ENCODE measurements at places on chromosomes 3 and 15.

GRCh38 chr3:171132873-171133272, 106.4 kb upstream of the SLC2A2 start:
- DNase-seq, result peak; percentile 76

DNA sequence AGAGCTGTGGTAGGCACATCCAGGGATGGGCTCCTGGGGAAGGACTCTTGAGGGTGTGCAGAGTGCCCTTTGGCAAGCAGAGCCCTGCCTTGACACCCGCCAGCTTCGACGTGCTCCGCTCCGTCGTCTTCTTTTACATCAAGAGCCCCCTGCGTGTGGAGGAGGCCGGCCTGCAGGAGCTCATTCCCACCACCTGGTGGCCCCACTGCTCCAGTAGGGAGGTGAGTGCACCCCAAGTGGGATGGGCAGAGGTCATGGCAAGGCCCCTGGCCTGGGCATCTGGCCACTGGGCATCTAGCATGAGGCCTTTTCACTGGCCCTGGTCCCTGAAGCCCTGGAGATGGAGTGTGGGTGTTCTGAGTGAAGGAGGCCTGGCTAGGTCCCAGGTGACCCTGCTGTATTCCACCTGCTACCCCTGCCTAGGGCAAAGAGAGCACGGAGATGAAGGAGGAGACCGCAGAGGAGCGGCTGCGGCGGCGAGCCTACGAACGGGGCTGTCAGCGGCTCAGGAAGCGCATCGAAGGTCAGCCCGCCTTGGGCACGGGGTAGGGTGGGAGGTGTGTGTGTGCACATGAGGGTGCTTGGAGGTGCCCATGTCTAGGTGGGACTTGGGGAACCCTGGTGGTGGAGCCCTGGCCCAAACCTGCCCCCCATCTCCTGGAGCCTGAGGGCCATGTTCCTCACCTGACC, 12.2 kb downstream of the RNF123 start:
- DNase-seq, result no peak

- peak; percentile 70 for DNase-seq
These were observed 136.5 kb upstream of the MLF1 start for GRCh38 chr3:158434412-158435038.

DNA sequence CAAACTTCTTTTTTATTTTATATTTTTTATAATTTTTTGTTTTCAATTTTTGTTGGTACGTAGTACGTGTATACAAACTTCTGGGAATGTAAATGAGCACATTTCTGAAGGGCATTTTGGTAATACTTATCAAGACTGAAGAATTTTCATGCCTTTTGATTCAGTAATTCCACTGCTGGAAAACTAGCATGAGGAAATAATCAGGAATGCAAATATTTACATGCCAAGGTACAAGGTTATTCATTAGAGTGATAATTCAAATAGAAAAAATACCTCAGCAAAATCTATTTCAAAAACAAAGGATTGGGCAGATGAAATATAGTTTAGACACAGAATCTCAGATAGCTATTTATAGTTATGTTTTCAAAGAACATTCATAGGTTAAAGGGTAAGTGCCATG, 128.7 kb downstream of the DMXL2 start:
- peak; percentile 12 for DNase-seq

DNA sequence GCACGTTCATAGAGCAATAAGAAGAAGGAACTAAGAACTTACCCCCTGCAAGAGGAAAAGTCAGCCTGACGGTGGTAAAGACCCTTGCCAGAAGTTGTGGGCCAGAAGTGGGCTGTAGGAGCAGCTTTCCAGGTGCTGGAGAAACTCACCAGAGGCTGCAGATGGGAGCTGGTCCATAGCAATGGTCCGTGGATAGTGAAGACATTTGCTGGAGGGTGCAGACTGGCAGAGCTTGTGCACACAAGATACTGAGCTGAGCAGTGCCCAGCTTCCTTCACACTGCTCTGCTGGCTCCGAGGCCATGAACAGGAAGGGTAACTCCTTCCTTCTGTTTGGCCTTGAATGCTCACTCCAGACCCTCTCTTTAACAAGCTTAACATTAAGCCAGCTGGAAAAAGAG, 149.8 kb upstream of the BNIP2 start:
- DNase-seq, result no peak

DNA sequence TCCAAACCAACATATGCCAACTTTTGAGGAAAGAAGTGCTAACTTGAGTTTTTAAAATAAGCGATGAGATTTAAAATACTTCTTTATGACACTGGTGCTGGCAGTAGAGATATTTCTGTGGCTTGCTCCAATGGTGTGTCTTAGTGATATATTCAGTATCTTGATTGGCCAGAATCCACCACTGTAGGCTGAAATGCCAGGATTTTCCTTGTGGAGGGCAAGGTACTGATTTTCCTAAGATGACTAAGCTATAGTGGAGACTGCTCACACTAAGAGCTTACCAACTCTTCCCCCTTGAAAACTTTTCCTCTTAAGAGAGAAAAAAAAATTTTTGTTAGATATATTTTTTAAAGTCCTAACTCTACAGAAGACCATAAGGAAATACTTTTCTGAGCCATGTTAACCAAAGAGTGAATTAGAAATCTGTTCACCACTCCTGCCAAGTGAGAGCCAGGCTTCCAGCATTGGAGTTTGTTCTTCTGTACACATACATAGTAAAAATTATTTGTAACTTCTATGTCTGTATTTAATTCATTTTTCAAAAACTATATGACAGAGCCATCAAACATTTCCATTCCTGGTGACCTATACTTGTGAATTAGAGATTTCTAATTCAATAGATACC, 109.1 kb downstream of the PPP2R3A start:
- peak; percentile 45 for DNase-seq

DNA sequence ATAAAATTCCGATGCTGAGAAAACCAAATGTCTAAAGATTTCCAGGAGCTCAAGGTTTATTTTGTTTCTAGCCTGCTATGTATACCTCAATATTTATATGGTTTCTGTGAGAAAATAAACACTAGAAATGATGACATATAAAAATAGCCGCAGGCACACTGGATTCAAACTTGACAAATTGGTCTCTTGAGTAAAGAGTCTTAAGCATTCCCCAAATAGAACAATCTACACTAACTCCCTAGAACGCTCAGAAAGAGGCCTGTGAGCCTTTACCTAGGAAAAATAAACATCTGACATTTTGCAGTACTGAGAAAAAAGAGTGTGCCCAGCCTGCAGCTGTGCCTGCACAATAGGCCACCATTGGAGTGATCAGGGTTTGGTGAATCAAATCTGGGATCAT, 75.2 kb downstream of the NEK10 start:
- no peak for DNase-seq

- no peak for DNase-seq
These were observed 47.8 kb downstream of the DHX30 start for GRCh38 chr3:47850564-47851410.

GRCh38 chr3:117788506-117788905, 1078.9 kb downstream of the TUSC7 start:
- no peak for DNase-seq

GRCh38 chr15:48592221-48592731, 53.2 kb downstream of the FBN1 start:
- peak; percentile 98 for DNase-seq

GRCh38 chr15:66298803-66299251, 5.5 kb downstream of the DIS3L start:
- peak; percentile 10 for DNase-seq

DNA sequence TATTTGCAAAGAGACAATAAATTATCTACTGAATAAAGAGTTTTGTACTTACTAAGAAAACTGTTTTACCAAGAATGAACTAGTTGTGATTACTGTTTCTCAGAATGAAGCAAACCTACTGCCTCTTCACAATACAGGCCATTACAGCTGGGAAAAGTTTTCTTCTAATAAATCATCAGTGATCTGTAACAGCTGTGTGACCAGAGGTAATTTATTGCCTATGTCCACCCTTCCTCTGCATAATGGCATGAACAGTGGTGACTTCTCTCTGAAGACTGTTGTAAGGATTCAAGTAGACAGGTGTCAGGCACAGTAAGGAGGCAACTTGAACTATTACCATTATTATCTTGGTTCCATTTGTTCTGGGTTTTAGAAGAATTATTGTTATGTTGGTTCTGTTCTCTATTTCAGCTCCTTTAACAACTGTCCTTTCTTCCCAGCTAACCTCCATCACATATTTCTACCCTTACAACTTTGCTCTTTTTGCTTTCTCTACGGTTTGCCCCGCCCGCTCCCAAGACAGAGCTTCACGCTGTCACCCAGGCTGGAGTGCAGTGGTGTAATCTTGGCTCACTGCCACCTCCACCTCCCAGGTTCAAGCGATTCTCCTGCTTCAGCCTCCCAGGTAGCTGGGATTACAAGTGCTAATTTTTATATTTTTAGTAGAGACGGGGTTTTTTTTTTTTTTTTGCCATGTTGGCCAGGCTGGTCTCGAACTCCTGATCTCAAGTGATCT, 51.5 kb downstream of the PRKAR2A start:
- no peak for DNase-seq

DNA sequence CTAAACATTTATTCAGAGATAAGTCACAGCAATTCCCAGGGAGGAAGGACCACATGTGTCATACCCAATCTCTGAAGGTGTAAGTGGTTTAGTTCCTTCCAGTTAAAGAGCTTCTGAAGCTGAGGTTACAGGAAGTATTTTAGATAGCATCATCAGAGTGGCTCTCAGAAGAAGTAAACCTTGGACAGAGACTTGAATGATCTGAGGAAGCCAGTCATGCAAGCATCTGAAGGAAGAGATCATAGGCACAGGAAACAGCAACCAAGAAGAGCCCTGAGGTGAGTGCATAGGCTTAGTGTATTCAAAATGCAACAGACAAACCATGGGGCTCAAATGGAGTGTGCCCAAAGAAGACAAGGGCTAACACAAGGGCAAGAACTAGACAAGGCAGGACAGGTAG, 210.3 kb downstream of the ULK4 start:
- no peak for DNase-seq

GRCh38 chr3:155843569-155843968, 10.7 kb downstream of the SLC33A1 start:
- DNase-seq, result no peak

DNA sequence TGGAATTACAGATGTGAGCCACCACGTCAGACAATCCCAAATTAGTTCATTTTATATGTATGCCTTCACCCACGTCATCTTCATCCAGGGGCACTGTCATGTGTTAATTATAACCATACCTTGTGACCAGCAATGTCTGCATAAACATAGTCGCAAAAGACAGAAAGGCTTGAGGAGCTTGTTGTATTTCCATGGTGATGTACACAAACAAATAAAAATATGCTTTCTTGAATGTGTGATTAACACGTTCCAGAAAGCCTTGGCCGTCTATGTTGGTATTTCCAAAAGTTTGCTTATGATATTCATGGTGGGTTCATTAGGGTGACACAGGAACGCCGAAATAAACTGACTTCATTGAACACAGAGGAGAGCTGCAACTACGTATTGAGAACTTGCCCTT, 524.7 kb upstream of the ZNF717 start:
- no peak for DNase-seq

GRCh38 chr3:174330303-174330702, 528.8 kb upstream of the NAALADL2 start:
- DNase-seq, result peak; percentile 99

- no peak for DNase-seq
These were observed 93.0 kb upstream of the BOC start for GRCh38 chr3:113118336-113118735.

DNA sequence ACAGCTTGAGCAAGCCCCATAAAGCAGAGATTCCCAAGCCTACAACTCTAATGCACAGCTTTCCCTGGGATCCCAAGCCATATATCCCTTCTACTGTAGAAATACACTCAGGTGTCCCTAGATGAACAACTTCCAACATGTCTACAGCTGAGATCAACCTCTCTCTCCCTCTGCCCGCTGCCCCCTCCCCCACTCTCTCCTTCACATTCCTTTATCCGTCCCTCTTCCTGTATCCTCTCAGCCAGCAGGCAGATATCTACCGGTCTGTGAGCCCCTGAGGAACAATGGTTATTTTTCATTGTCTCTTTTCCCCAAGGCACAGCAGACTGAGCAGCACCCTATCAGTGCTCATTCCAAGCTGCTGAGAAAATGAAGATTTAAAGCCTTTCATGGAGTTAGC, 138.6 kb downstream of the SUCLG2 start:
- DNase-seq, result no peak

DNA sequence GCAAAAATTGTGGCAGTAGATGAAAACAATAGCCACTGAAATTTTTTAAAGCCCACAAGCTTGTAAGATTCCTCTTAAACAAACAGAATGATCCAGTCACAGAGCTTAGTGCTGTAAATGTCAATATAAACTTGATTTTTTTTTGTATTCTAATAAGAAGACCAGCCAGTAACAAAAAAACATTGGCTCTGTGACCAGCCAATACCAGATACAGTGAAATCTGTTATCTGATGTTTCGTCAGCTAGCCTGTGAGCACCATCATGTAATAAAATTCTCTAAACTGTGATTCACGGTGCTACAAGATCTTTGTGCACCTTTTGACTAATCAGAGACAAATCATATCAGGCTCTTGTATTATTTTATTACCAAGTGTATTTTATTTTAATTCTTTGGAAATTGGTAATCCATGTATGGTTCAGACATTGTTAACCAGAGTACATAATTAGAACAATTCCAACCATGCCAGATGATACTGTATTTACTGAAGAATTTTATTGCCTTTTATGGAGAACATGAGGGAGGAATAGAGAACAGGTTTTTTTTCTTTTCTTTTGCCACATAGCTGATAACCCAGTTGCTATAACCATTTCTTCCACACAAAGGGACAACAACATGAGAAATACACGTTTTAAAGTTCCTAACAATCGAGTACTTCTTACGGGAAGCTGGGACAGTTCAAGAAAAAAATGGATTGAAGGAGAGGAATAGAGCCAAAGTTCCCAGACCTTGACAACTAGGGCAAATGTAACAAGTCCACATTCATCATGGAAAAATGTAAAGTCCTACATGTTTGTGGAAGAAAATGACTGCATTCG, 71.9 kb downstream of the FILIP1L start:
- peak; percentile 94 for DNase-seq

GRCh38 chr15:44735482-44736180, 697 bp upstream of the TRIM69 start:
- no peak for DNase-seq

DNA sequence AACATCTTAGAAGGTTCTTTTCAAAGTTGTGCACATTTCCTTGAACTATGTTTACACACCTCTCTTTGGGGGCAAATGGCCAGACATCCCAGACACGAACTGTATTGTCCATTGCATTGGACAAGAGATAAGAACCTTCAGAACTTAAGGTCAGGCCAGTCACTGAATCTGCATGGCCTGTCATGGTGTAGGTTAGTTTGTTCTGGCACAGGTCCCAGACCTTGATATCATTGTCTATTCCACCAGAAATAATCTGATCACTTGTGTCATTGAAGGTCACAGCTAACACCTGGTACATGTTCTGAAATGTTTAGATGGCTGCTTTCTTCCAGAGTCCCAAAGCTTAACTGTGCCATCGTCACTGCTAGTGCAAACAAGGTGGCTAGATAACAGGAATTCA, 55.7 kb downstream of the KCNAB1 start:
- DNase-seq, result no peak

Measured in fibroblast of skin of right biceps (primary cell).